Left lobe of liver (tissue), 2 donors: ENCODE measurements at places on chromosomes 5 and 9. TPM values are rescaled to one million over a fixed set of nuclear protein-coding genes. Genes with fewer than 3 reads are reported as not detected.

Gene DEPDC1B
- total RNA-seq, result 0.23 TPM

Gene NFIB
- total RNA-seq, result 38.4 TPM

Gene PHYHD1
- total RNA-seq, result 70.8 TPM

Gene ST8SIA4
- 1.7 TPM for total RNA-seq

Gene FOXD4L6
- not detected for total RNA-seq

Gene PCDHGA12
- total RNA-seq, result 1.0 TPM

Gene NIM1K
- total RNA-seq, result 0.50 TPM

Gene C9orf50
- not detected for total RNA-seq

Gene SLC4A9
- 0.10 TPM for total RNA-seq

Gene LAMC3
- 7.1 TPM for total RNA-seq

Gene TEX48
- total RNA-seq, result not detected

Gene C5orf15
- total RNA-seq, result 15.2 TPM

Gene SLC27A6
- total RNA-seq, result 0.10 TPM

Gene ENTPD2
- 1.7 TPM for total RNA-seq

DNA sequence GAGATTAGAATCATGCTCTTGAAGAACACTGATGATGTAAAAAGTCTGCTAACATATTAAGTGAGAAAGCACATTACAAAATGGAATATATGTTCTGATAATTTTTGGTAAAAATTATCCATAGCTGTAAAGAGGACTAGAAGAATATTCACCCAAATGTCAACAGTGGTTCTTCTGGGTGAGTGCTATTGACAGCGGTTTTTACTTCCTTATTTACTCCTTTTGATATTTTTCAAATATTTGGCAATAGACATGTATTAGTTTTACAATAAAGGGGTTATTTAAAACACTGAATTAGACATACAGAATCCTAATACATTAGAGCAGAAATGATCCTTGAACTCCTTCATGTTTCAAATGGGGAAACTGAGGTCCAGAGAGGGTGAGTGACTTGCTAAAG, 26.9 kb upstream of the MEGF9 start:
- no peak for DNase-seq

DNA sequence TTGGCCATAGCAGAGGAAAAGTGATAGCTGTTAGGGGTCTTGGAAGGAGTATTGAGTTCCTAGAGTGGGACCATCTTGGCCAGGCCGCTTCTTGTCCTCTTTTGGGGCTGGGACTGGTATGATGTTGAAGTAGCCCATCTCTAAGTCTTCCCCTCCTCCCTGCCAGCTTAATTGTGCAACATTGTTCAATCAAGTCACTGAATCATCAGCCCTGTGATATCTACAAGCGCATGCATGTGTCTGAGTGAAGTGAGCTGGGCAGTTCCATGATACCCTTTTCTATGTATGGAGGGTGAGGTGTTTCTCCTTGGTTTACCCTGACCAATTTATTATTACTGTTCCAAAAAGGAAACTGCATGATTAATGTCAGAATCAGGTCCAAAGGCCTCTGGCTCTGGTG, 112.2 kb downstream of the C9orf152 start:
- no peak for DNase-seq

DNA sequence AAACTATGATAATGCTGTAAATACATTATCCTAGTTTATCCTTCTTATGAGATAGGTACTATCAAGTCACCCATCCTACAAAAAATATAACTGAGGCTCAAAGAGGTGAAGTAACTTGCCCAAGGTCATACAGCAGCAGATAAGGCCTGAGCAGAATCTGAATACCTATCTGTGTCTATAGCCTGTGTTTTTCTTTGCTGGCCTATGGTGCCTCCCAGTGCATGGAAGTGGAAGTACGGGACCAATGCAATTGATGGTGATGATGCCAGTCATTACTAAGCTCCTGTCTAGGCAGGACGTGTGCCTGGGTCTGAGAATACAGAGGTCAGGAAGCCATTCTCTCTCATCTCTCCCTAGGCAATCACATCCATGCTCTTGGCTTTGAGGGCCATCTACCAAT, 67.8 kb downstream of the FAT2 start:
- no peak for DNase-seq

GRCh38 chr9:100505564-100506159, 32.7 kb downstream of the TMEFF1 start:
- DNase-seq, result no peak

GRCh38 chr9:108166519-108166918, 677.0 kb upstream of the KLF4 start:
- no peak for DNase-seq

- no peak for DNase-seq
These were observed 71.8 kb downstream of the SMARCA2 start for GRCh38 chr9:2086971-2087370.

DNA sequence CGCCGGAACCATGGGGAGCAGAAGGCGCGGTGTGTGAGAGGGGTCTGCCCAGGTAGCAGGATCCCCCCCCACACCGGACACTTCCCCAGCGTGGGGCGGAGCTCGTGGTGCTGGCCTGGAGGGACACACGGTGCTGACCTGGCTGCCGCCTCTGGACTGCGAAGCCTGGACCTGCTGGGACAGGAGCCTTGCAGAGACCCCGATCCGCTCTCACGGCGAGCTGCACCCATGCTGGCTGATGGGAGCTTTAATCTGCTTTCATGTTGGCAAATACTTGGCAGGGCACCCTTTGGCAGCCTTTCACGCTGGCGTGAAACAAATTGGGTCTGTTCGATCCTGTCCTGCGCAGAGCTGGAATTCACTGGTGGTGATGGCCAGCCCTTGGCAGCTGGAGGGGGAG, 7.4 kb downstream of the NKD2 start:
- DNase-seq, result peak; percentile 89

DNA sequence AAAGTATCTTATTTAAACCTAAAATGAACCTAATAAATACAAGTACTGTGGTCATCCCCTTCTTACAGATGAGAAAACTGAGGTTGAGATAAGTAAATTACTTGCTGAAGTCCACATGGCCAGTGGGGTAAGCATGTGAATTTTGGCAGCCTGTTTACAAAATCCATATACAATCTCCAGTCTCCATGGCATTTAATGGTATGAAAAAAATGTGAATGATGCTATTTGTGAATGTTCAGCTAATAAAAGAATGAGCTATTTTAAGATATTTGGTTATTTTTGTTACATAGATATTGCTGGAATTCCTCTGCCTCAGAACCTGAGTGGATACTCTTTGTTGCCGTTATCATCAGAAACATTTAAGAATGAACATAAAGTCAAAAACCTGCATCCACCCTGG, 19.3 kb upstream of the GPR150 start:
- DNase-seq, result no peak

- no peak for DNase-seq
These were observed 14.9 kb downstream of the PFDN1 start for GRCh38 chr5:140287801-140288521.

- DNase-seq, result no peak
These were observed 66.9 kb downstream of the TMC1 start for GRCh38 chr9:72588336-72588735.

GRCh38 chr9:129557192-129558036, 63.5 kb downstream of the C9orf50 start:
- no peak for DNase-seq

- no peak for DNase-seq
These were observed 155.0 kb downstream of the PRELID2 start for GRCh38 chr5:145680169-145680568.

DNA sequence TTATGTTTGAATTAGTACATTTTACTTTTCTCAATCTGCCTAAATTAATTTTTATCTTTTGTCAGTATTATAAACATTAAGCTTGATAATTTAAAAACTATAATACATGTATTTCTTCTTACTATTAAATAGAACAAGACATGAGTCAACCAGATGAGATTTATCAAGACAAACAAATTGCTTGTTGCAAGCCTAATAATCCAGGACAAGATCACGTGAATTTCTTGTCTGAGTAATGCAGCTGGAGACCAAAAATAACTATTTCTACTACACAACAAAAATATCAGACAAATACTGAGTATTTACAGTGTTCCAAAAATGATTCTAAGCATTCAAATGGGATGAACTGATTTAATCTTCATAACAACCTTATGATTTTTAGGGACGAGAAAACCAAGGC, 339.1 kb upstream of the PRR16 start:
- no peak for DNase-seq

GRCh38 chr5:135476615-135477581, 24.7 kb upstream of the TIFAB start:
- no peak for DNase-seq

GRCh38 chr9:104206766-104207165, 112.7 kb downstream of the SMC2 start:
- no peak for DNase-seq

GRCh38 chr5:155750101-155750500, 576.9 kb upstream of the SGCD start:
- DNase-seq, result no peak

DNA sequence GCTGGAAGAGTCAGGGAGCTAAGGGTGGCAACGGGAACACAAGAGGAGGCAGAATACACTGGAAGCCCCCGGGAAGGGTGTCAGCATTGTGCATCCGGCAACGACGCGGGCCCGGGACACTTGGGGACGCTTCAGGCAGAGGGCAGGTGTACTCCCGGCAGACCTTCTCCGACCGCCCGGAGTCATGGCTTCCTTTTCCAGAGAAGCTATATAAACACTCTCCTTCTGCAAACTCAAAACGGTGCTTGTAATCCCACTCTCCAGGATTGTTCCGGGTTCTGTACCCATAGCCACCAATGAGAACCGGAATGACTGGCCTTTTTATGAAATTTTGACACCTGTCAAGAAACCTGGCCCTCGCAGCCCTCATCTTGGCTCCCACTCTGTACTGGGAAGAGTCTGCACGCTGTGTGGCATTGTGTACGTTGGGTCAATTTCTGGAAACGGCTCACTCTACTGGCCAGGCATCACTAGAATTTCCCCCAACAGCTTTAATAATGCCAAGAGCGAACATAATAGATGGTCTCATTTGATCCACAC, 462 bp upstream of the MCC start:
- DNase-seq, result no peak

- no peak for DNase-seq
These were observed 28.3 kb downstream of the TLR4 start for GRCh38 chr9:117732494-117732893.

GRCh38 chr9:95722141-95722540, 153.3 kb upstream of the ERCC6L2 start:
- no peak for DNase-seq

DNA sequence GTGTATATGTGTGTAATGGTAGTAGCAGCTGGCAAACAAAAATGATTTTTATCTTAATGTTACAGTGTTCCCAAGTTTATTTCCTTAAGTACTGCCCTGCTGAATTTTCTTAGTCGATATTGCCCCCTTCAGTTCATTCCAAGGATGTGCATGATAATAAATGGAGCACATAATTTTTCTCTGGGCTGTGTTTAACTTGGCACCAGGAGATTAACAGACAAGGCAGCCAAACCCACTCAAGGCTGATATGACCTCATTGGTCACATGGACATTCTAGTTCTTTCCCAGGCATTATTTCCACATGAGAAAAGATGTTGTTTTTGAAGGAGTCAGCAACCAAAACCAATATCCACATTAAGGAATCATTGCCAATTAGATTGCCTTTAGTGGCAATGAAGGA, 61.8 kb downstream of the COX7C start:
- no peak for DNase-seq

DNA sequence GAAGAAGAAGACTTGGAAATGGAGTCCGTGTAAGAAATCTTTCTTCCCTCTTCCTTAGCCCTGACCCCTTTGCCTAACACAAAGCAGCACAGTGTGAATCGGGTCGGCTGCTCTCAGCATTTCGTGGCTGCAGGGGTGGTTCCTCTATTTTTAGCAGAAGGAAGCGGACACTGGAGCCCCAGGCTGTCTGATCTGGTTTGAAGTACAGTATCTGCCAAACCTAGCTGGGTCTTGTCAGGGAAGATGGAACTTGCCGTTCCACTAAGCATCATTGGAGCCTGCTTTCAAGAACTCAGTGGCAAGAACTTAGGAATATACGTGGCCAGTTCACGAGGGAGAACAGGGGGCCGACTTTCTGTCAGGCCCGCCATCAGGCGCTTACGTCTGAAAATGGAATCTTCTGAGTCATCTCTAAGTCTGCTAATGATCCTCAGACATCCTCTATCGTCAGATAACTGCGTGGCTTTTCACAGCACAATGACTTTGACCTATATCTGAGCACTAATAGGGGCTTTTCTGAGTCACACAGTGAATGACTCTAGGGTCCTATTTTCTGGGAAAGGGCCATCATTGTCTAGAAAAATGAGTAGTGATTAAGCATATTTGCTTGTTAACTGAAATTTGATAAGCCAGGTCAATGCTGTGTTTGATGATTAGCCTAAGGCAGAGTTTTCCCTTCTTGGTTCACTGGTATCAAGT, 43.3 kb upstream of the NCS1 start:
- DNase-seq, result no peak
